ENCODE measurements at places on chromosomes 11 and 22.

- DNase-seq: no peak
Observed at GRCh38 chr11:1226986-1227550, 4.2 kb downstream of the MUC5B start.

GRCh38 chr22:50522208-50522805 is 3.1 kb downstream of the SCO2 start:
- no peak for DNase-seq

- no peak for DNase-seq
Observed at GRCh38 chr11:111000400-111001080, 245.0 kb upstream of the POU2AF2 start.

DNA sequence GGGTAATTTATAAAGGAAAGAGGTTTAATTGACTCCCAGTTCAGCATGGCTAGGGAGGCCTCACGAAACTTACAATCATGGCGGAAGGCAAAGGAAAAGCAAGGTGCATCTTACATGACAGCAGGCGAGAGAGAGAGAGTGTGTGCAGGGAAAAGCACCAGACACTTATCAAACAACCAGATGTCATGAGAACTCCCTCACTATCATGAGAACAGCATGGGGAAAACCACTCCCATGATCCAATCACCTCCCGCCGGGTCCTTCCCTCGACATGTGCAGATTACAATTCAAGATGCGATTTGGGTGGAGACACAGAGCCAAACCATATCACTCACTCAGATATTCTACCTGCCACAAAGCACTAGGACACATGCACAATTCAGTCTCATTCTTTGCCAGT is 48.1 kb upstream of the HMGXB4 start:
- DNase-seq: no peak

DNA sequence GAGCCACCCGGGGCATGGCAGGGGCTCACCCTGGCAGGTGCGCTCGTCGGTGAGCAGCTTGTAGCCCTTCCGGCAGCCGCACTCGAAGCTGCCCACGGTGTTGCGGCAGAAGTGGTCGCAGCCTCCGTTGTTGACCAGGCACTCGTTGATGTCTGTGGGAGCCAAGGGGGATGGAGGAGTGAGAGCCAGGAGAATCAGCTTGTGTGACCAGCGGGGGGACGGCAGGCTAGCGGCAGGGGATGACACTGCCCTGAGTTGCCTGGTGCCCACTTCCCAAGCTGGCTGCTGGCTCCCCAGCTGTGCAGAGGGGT is 44.7 kb upstream of the TTLL12 start:
- no peak for DNase-seq

- no peak for DNase-seq
Observed at GRCh38 chr11:46649180-46649738, 31.9 kb downstream of the ATG13 start.

GRCh38 chr11:128548649-128549255 is 38.6 kb downstream of the ETS1 start:
- no peak for DNase-seq

- DNase-seq: no peak
Observed at GRCh38 chr11:32939866-32940265, 47.3 kb downstream of the QSER1 start.

GRCh38 chr11:114080219-114080618 is 20.7 kb downstream of the ZBTB16 start:
- DNase-seq: peak; percentile 49

DNA sequence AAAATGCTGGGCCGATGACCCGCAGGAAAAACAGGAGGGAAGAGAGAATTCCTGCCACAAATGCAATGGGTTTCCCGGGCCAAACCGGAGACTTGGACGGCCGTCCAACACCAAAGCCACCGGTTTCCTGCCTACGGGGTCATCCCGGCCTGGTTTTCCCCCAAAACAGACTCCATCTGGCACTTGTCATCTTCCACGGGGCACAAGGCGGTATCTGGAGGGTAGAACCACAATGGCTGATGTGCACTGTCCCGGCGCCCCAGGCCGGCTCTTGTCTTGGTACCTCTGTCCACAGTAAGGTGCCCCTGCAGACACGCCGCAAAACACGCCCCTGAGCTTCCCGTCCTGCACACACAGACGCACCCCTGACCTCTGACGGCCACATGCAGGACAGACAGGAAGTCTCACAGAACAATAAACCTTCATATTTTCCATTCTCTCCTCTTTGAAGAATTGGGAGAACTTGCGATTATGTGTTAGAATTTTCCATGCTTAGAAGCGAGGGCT is 20.1 kb downstream of the CELSR1 start:
- no peak for DNase-seq

DNA sequence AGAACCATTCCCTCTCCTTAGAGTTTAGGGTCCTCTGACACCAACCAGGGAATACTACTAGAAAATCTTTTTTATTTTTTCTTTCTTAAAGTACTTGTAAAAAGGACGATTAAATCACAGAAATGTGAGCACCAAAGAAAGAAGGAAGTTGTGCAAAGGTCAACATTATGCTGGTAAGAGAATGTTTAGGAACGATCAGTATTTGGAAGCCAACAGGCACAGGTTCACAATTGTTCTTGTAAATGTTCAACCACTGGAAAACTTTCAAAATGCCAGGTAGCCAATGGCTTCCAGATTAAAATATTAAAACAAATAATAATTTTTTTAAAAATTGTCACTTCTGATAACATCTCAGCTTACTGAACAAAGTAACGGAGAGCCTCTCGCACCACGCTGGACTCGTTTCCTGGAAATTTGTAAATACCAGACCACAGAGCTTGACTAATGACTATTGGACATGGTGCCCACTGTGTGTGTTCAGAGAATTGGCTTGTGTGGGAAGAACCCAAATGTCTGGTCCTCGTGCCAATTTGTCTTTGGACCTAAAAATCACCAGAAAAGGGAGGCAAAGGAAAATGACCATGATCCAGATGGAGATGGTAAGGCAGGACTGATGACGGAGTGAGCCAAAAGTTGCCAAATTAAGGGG is 20.8 kb downstream of the COMMD9 start:
- no peak for DNase-seq

DNA sequence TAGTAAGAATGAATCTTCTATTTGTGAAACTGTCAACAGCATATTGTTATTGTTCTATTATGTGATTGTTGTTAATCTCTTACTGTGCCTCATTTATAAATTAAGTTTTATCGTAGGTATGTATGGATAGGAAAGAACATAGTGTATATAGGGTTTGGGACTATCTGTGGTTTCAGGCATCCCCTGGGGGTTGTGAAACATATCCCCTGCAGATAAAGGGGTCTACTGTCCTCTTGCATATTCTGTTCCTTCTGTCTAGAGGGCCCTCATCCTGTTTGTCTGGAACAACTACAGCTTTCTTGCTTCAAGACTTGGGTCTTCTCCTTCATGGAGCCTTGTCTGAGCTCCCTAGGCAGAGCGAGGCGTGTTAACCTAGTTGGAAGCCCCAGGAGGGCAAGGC is 159.6 kb downstream of the KIRREL3 start:
- DNase-seq: no peak

DNA sequence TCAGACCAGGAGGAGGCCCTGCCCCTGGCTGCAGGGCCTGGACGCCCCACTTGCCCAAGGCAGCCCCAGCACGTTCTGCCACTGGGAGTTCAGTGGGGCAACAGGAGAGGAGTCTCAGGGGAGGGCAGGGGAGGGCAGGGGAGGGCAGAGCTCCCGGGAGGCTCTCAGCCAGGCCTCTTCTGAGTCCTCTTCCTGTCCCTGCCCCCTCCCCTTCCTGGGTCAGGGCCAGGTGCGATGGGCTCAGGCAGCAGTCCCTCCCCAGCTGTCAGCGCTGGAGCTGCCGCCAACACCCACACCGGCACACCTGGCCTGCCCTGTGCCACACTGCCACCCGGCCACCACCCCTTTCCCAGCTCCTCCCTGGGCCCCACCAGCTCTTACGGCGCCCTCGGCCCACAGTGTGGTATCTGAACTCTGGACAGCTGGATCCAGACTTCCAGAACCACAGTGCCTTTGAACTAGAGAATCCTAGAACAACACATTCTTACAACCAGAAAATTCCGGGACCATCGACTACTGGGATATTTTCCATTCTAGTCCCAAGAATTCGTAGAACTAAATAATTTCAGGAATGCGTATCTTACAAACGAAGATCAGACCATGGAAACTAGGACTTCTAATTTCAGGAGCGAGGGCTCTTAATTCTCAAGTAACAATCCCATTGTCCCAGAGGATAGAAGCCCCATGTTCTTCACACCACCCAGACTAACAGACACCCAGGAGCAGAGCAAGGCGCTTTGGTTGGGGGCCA is 21.8 kb downstream of the RPL3 start:
- DNase-seq: no peak

GRCh38 chr11:132941761-132942160 is 590.5 kb downstream of the OPCML start:
- DNase-seq: no peak

DNA sequence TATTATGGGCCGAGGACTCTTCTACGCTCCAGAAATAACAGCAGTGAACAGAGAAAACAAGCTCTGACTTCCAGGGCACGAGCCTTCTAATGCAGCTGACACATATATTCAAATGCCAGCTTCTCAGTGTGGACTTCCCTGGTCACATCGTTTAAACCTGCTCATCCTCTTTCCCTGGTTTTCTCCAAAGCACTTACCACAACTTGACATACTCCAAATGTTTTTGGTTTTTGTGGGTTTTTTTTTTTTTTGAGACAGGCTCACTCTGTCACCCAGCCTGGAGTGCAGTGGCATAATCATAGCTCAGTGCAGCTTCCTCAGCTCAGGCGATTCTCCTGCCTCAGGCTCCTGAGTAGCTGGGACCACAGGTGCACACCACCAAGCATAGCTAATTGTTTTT is 105.5 kb downstream of the MICAL3 start:
- no peak for DNase-seq

DNA sequence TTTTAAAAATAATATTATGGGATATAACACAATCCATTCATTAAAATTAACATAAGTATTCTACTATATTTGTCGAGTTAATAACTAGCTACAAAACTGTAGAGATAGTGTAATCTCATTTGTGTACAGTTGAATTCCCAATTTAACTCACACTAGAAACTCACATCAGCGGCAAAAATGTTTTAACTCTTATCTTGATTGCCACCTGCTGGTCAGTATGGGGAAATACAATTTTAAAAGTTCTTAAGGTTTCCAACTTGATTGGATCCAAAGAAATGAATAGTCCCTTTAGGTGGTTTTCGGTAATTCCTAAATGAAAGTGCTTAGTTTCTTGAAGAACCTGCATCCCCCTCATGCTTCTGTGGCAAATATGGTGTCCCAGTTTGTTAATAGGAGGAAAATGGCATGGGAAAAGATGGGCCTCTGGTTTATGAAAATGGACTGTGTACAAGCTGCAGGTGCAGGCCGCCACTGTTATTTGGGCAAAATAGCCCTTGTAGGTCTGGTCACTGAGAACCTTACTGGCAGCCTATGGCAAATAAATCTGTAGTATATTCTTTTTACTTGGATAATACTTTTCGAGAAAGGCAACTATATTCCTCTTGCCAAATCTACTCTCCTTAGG is 33.7 kb upstream of the SLC17A6 start:
- peak; percentile 23 for DNase-seq

GRCh38 chr22:36797374-36797773 is 19.5 kb downstream of the PVALB start:
- no peak for DNase-seq

DNA sequence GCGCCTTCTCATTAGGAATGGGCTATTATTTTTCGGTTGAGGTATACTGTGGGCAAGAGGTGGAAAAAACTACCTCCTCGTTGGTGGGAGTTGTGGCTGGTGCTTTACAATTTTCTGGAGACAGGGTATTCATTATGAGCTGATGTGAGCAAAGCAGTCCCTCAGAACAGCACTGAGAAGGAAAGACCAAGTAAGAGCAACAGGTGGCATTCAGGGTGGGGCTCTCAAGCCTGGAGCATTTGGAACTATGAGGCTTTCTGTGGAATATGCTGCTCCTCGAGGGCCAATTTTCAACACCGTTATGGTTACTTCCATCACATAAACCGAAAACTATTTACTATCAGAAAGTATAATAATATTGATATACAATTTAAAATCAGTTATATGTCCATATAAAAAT is 3.7 kb downstream of the SNX19 start:
- no peak for DNase-seq

- no peak for DNase-seq
Observed at GRCh38 chr11:133978794-133979193, 22.0 kb upstream of the IGSF9B start.

DNA sequence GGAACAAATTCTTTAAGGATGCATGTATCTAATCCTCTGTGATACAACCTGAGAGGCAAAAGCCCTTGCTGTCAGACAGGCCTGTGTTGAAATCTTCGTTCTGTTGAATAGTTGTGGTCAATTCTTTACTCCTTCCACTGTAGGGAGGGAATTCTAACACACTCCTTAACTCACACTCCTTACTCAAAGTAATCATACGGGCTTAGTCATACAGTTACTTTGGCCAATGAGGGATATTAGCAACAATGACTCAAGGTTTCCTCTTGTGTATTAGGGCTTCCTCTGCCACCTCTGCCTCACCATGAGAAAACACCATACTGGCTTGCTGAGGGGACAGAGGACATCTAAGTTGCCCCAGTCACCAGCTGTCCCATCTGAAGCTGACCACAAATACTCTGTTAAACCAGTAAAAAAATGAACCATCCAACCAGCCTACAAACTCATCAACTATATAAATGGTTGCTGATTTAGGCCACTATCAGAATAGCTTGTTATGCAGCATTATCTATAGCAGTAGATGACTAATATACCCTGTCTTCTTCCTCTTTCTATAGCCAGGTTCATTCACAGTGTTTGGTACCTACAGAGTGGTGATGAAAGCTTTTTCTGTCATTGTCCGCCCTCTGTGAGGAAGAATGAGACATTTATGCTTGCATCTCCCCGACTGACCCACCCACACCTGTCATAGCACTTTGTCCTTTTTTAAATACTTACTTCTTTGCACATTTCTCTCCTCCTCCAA is 322.8 kb upstream of the SYN3 start:
- no peak for DNase-seq

GRCh38 chr22:26779108-26779507 is 121.7 kb downstream of the MIAT start:
- DNase-seq: no peak

GRCh38 chr11:58784995-58785394 is 53.3 kb upstream of the GLYAT start:
- DNase-seq: no peak

DNA sequence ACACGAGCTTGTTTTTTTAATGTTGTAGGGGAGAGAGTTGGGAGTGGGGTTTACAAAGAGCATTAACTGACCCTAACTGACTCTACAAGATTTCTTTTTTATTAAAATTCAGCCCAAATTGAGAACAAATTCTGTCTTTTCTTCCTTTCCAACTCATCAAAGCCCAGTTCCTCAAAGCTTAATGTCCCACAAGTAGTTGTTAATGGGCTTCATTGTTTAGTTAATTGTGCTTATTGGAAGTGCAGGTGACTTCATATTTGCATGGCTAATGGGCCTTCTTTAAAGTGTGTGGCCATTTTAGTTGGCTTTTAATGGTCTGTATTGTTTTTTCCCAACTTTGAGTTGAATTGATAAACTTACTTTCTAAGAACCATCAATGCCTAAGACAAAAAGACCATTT is 39.8 kb downstream of the MPPED2 start:
- DNase-seq: no peak

DNA sequence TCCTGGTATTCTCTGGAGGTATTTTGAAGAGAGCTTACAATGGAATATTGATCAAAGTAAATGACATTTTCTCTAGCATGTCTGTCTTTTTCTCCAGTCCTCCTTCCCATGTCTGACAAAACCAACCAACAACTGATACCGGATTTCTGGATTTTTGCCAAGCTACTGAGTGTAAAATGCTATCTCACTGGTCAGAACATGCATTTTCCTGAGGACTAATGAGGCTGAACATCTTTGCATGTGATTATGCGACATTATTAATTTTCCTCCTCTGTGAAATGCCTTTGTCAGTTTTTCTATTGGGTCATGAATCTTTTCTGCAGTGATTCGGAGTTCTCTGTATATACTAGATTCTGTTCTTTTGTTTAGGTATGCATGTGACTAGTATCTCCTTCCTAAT is 51.4 kb downstream of the CDON start:
- no peak for DNase-seq

All from CD4-positive, alpha-beta T cell treated with Interleukin-10 for 1 hour (primary cell).